ENCODE measurements at places on chromosomes 11 and 22. TPM values are rescaled to one million over a fixed set of nuclear protein-coding genes. Genes with fewer than 3 reads are reported as not detected.

Gene SLC22A25
- not detected for total RNA-seq

Gene CCDC73
- not detected for total RNA-seq

Gene LRRC51
- total RNA-seq: 3.5 TPM

Gene TEX12
- 0.22 TPM for total RNA-seq

Gene DLG2
- 6.5 TPM for total RNA-seq

Gene OR4A16
- not detected for total RNA-seq

Gene TRIM51
- total RNA-seq: not detected

Gene KCNQ1
- 41.8 TPM for total RNA-seq

Gene TNNI2
- total RNA-seq: not detected

Gene PHRF1
- 17.7 TPM for total RNA-seq

Gene KLHL35
- 0.74 TPM for total RNA-seq

Gene TTC36
- 1.1 TPM for total RNA-seq

Gene AGBL2
- 0.38 TPM for total RNA-seq

Gene OR8I2
- not detected for total RNA-seq

Gene GLYATL1
- not detected for total RNA-seq

Gene APOA4
- not detected for total RNA-seq

Gene ACR
- total RNA-seq: 0.30 TPM

Gene OSBP2
- total RNA-seq: 22.2 TPM

Gene C11orf91
- not detected for total RNA-seq

Gene PATE4
- not detected for total RNA-seq

Gene ALDH3B1
- 3.7 TPM for total RNA-seq

Gene P2RY6
- total RNA-seq: 2.2 TPM

Gene CCDC179
- not detected for total RNA-seq

Gene TXNRD2
- 35.2 TPM for total RNA-seq

Gene SMIM35
- total RNA-seq: not detected

Gene TREH
- not detected for total RNA-seq

Gene MUC6
- total RNA-seq: not detected

Gene MSANTD4
- total RNA-seq: 18.8 TPM

Gene IL10RA
- total RNA-seq: 5.0 TPM

Data from left ventricle myocardium inferior (tissue), 1 donor.